ENCODE measurements at places on chromosomes 3 and 15.

DNA sequence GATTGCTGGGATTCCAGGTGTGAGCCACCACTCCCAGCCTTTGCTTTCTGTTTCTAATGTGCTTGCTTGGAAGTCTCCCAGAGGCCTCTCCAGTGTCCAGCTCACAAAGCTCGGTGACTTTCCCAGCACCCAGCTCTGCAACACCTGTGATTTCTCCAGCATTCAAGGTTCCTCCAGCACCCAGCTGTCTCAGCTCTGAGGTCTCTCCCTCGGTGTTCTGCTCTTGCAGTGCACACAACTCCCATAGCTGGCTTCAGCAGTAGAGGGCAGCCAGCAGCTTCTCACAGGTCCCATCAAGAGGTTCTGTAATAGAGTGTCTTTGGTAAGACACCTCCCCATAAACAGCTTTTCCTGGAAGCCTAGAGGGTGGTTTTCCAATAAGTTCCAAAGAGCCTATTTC lies 75.1 kb downstream of the GRM7 start:
- DNase-seq: no peak

- DNase-seq: no peak
These were observed 19.1 kb downstream of the ZNF710 start for GRCh38 chr15:90020021-90020735.

- DNase-seq: no peak
These were observed 294.4 kb upstream of the TPM1 start for GRCh38 chr15:62748196-62748595.

DNA sequence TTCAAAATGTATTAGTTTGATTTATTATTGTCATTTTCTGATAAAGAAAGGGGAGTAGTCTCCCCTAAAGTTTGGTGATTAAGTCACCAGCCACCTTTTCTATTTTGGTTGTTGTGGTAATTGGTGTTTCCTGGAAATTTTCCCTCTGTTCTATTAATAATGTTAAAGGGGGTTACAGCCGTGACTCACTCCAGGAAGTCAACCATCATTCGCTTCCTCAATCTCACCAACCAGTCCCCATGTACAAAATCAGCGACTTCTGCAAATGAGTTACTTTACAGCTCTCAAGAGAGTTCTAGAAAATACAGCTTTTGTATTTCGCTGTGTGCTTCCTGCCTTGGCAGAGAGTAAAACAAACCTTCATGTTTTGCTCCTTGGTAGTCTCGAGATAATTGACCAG lies 285.1 kb downstream of the LPP start:
- no peak for DNase-seq

DNA sequence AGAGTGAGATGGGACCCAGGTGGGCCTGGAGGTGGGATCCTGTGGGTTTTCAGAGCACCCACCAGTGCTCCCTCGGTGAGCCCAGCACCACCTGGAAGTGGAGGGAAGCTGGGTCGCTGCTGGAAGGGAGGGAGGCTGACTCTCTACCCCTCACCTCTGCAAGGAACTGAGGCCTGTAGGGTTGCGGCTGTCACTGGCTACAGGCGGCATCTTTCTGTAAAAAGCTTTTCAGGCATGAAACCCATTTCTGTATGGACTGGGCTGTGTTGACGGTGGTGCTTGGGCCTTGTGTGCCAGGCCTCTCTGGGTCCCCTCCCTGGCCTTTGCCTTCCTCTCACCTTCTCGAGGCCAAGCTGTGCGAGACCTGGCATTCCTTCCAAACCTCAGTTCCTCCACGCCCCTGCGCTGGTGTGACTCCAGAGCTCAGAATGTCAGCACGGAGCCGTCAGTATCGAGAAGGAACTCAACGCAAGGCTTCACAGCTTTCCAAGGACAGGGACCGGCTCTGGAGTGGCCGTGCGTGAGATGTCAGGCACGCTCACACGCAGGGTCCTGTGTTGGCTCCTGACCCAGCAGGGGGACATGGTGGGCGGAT lies 16.6 kb downstream of the ABTB1 start:
- DNase-seq: no peak

- peak; percentile 26 for DNase-seq
These were observed 127.0 kb downstream of the KLHL25 start for GRCh38 chr15:85667491-85668424.

DNA sequence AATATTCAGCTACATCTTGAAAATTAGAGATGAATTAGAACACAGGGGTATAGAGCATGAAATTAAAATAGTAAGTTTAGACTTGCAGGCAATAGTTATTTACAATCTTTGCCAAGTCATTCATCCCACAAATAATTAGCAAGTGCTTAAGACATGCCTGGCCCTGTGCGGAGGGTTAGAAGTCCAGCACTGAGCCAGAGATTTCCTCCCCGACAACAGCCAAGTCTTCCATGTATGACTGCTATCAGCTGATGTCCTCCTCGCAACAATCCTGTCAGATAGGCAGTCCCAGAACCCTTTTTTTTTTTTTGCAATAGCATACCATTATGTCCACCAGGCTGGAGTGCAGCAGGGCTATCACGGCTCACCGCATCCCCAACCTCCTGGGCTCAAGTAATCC lies 14.6 kb downstream of the SIN3A start:
- DNase-seq: no peak

DNA sequence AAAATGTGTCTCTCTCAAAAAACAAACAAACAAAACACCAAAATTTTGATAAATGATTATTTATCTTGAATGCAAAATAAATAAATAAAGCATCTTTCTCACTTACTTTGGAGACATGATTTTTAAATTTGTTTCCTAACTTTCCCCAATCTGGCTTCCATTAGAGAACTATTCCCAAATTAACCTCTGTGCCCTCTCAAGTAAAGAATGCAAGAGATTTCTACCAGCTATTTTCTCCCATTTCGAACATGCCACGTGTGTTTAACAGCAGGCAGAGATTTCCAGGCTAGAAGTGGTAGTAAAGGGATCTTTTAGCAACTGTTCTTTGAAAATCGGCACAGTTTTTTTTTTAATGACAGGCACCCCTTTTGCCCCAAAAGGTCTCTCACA lies 269.1 kb downstream of the SHQ1 start:
- no peak for DNase-seq

GRCh38 chr3:30538791-30539190 lies 67.6 kb upstream of the TGFBR2 start:
- no peak for DNase-seq

DNA sequence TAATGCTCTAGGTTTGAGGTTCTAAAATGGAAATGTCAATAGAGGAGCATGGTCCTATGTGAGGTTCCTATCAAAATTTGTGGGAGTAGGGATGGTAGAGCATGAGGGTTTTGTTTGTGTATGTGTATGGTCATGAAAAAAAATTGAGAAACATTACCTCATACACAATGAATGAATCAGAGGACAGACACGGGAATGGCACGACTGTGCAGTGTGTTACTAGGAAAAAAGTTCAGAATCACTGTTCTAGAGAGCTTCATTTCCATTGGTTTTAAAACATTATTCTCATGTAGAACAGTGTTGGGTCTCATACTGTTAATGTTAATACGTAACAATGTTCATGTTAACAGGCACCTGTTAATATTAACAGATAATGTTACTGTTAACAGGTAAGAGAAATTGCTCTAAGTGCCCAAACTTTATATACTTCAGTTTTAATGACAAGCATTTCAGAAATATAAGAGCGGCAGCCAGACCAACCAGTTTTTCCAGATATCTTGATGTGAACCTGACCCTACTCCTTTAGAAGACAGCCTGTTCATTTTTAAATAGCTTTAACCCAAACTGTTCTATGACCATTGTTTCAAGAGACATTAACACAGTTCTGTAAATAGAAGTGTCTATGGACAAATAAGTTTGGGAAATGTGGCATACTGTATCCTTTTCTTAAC lies 48.0 kb downstream of the SLC15A2 start:
- DNase-seq: no peak

- DNase-seq: peak; percentile 90
These were observed at the start of gene PPP1R2 for GRCh38 chr3:195542698-195543499. PPP1R2 (minus strand) TSS chr3:195543325; CDS start chr3:195543025, 300 bp downstream.

- no peak for DNase-seq
These were observed 187.9 kb downstream of the MECOM start for GRCh38 chr3:169475576-169475975.

GRCh38 chr3:37667335-37667734 lies 194.3 kb upstream of the CTDSPL start:
- no peak for DNase-seq

GRCh38 chr15:80099241-80099640 lies 39.8 kb downstream of the ZFAND6 start:
- DNase-seq: no peak

GRCh38 chr15:93486407-93487117 lies 397.6 kb upstream of the RGMA start:
- DNase-seq: no peak

DNA sequence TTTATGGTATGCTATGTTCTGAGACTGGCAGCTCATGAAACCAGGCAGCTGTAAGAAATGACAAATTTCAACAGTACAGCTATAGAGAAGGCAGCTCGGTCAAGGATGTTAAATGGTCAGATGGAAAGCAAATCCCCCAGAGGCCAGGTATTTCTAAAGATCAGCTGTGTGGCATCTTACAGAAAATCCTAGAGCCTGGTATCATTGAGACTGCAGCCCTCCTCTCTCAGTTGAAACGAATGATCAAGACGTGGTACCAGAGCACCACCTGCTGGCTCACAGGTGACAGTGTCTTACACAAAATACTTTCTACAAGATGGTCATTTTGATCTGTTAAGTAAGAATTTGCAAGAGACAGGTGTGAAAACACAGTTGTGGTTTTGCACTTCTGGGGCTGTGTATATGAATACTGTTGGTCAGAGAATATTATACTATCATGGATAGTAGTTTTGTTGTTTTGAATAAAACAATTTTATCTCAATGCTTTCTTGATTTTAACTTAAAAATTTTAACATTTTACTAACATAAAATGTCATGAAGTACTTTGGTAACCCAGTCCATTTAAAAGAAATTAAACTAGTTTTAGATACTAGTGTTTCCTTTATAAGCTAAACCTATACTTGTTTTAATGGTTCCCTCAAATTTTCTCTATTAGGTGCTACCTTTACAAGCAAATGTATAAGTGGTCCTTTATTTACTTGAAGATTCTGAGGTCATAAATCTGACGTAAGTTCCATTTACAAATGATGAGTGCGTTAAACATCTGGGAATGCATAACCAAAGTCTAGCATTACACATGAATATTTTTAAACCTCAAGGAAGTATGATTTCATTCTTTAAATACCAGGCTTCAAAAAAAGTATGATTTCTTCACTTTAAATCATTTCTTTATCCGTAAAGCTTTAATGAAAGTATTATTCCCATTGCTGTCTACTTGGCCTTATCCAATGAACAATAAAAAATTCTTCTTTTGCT lies 121.8 kb downstream of the PDZRN3 start:
- no peak for DNase-seq

- no peak for DNase-seq
These were observed 940 bp upstream of the ACY1 start for GRCh38 chr3:51982352-51982837.

DNA sequence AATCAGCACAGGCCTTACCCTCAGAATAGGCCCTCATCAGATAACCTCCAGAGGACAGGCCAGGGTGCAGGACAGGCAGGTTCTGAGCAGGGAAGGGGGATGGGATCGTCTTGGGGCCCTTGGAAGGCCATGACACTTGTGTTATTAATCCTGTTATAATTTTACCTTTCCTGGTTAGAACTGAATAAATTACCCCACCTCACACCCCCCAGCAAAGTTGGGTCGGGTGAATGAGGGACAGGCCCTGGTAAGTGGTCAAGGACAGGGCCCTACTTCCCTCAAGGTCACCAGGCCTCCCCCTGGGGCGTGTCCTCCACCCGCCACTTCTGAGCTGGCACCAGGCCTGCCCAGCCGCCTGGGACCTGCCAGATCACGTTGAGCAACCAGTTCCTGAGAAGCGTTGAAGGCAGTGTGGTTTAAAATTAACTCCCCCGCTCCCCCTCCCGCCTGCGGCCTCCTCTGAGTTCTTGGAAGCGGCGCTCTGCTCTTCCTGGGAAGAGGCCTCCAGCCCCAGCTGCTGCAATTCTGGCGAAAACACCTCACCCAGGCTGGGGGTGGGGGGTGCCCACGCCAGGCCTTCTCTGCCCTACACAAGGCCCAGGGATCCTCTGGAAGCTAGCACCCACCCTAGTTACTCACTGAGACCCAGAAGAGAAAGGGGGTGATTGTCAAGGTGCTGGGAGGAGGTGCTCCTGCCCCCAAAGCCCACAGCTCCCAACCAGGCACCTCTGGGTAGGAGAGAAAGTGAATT lies 10.6 kb downstream of the CISH start:
- DNase-seq: peak; percentile 76

GRCh38 chr3:117278424-117279190 lies 569.0 kb downstream of the TUSC7 start:
- no peak for DNase-seq

DNA sequence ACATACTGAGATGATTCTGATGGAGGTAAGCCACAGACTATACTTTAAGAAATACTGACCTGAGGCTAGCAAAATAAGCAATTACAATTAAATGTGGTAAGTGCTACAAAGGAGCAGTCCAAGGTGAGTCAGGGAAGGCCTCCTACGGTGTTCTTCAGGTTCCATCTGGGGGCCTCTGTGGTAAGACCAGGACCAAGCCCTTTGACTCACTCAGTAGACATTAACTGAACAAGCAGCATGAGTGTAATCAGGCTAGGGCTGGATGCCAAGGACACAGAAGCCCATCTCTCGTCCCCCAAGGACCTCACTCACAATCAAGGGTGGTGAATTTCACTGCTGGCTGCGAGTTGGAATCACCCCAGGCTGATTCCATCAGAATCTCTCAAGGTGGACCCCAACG lies 37.3 kb downstream of the DZIP1L start:
- DNase-seq: no peak

- no peak for DNase-seq
These were observed 55.4 kb downstream of the ABHD2 start for GRCh38 chr15:89143503-89144162.

- no peak for DNase-seq
These were observed 609.1 kb upstream of the GRM7 start for GRCh38 chr3:6251612-6252400.

DNA sequence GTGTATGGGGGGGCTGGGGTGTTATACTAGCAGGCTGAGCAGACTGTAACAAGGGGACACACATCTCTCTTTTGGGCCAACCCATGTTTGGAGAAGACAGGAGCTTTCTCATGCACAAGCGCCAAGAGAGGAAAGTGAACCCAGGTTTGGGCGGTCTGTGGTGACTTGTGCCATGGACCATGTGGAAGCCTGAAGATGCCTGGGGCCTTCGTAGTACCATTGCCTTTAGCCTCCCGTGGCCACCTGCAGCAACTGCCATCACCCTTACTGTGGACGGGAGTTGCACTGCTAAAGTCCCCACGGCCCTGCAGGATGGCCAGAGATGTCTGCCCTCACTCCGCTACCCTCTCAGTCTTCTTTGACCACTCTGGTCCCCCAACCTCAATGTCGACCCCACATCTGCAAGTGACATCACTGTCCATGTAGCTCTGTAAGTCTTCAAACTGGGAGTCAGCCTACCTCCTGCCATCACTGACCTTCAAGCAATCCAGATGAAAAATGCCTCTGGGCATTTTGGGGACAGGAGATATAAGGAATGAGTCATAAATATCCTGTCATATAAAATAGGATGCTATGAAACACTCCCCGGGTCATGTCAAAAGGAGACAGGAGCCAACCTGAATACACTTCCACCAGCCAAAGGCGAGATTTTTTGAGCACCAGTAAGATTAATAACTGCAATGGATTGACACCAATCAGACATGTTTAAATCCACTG lies 74.7 kb upstream of the C15orf39 start:
- DNase-seq: no peak
